ENCODE measurements at places on chromosomes 6 and 20.

DNA sequence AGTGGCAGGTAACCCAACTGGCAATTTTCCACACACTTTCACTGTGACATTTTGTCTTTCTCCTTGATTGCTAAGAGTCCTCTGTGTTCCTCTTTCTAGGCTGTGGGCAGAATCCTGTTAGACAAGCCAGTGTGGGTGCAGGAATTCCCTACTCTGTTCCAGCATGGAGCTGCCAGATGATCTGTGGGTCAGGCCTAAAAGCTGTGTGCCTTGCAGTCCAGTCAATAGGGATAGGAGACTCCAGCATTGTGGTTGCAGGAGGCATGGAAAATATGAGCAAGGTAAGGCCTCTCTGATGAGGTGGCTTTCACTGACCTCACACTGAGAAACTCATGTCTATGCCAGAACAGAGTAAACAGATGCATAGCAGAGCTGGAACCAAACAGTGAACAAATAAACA lies 5.1 kb downstream of the ACAT2 start:
- DNase-seq = no peak

DNA sequence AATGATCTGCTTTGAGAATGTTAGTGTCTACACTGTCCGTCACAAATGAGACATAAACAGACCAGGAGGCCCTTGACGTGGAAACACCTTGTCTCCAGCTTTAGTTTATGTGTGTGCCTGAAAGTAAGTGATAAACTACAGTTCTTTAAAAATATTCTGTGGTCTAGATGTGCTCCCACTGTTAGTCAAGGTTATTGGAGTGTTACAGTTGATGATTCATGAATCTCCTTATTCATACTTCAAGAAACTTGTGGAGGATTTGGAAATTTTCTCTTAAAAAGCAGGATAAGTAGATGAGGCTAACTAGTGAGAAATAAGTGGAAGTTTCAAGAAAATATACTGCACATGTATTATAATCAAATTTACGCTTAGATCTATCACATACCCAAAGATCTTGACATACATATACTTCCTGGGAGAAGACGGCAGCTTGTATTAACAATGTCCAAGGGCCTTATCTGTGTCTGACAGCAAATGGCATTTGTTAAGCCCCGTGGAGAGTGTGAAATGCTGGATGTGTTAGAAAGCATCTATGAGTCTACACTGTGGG lies 90.5 kb upstream of the MBOAT1 start:
- no peak for DNase-seq

- no peak for DNase-seq
These were observed 198.5 kb upstream of the HEY2 start for GRCh38 chr6:125550892-125551291.

GRCh38 chr6:37317312-37318038 lies 36.3 kb upstream of the RNF8 start:
- no peak for DNase-seq

- DNase-seq = no peak
These were observed 25.6 kb downstream of the PRPF6 start for GRCh38 chr20:64006490-64006889.

DNA sequence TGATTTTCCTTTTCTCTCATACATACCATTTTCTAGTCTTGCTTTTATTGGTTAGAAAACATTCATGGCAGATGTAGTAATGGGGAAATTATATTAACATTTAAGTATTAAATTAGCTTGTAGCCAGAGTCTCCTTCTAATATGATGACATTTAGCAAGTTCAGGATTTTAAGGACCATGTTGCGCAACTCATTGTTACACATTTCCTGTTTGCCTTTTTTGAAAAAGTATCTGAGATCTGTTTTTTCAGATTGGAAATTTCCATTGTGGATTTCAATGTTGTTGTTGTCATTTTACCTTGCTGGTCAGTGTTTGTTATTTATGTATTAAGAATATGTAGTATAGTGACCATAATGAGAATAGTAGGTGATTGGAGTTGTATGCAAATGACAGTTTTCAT lies 38.7 kb downstream of the CDKAL1 start:
- no peak for DNase-seq

GRCh38 chr6:63919556-63920110 lies 284.0 kb downstream of the PHF3 start:
- DNase-seq = no peak

DNA sequence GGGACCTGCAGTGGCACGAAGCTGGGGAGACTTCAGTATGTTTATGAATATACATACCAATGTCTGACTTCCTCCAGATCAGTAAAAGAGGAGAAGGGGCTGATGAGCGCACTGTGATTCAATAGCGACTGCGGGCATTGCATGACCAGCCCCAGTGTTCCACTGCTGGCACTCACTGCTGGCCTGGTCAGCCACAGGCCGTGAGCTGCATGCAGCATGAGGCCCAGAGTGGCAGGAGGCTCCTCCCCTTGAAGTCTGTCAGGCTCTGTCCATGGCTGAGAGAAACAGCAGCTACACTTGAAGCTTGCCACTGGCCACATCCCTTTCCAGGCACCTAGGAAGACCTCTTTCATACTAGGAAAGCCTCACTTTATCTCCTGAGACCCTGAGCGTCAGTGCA lies 265.9 kb upstream of the CDYL start:
- DNase-seq = no peak

GRCh38 chr6:165755583-165755982 lies 92.5 kb upstream of the PDE10A start:
- no peak for DNase-seq

DNA sequence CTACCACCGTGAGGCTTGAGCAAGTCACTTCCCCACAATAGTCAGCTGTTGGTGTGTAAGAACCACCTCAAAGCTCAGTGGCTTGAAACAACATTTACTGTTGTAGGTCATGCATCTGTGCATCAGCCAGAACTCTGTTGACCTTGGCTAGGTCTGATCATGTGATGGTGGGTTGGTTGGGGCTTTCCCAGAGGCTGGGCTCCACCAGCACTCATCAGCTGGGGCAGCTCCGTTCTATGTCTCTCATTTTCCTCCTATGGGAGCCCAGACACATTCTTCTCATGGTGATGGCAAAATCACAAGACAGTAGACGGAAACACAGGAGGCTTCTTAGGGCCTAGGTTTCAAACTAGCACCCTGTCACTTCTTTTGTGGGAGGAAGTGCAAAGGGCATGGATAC lies 42.8 kb upstream of the PSMF1 start:
- no peak for DNase-seq

- DNase-seq = no peak
These were observed 25.1 kb downstream of the LOC128125822 start for GRCh38 chr6:63597141-63598048.

DNA sequence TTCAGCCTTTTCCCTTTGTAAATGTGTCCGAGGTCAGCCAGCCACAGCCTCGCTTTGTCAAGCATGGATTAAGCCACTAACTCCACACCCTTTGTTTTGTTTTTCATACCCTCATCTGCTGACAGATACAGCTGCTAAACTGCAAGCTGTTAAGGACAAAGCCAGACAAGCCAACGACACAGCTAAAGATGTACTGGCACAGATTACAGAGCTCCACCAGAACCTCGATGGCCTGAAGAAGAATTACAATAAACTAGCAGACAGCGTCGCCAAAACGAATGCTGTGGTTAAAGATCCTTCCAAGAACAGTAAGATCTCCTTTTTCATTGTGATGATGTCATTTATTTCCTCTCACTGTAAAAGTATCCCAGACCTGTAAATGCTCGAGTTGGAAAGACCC lies 269.3 kb downstream of the ARHGAP18 start:
- no peak for DNase-seq

DNA sequence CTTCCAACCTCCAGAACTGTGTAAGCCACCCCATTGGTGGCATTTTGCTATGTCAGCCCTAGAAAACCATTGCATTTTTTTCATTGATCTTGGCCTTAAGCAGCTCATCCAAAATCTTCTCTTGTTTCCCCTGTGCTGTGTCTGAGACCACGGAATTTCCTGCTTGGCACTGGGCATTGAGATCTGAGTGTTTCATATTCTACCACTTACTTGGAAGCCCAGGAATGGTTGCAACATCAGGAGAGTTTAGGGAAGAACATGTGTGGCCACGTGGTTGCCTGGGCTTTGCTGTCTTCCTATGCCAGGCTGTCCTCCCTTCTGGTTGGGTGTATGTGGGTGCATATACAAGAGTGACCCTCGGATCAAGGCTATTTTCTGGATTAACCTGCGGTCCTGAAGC lies 139.3 kb upstream of the PMEPA1 start:
- no peak for DNase-seq

- DNase-seq = no peak
These were observed 17.1 kb upstream of the MAP1LC3A start for GRCh38 chr20:34541264-34541901.

DNA sequence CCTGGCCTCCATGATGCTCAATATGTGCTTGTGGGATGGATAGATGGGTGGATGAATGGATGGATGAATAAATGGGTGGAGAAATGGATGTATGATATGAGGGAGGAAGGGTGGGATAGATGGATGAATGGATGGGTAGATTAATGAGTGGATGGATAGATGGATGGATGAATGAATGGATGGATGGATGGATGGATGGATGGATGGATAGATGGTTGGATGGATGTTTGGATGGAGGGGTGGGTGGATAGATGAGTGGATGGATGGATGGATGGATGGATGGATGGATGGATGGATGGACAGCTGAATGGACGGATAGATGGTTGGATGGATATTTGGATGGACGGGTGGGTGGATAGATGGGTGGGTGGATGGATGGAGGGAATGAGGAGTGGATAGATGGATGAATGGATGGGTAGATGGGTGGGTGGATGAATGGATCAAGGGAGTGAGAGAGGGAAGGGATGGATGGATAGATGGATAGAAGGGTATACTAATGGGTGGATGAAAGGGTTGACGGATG lies 139.4 kb downstream of the CEBPB start:
- no peak for DNase-seq

- DNase-seq = no peak
These were observed 60.2 kb upstream of the GATA5 start for GRCh38 chr20:62535964-62536363.

DNA sequence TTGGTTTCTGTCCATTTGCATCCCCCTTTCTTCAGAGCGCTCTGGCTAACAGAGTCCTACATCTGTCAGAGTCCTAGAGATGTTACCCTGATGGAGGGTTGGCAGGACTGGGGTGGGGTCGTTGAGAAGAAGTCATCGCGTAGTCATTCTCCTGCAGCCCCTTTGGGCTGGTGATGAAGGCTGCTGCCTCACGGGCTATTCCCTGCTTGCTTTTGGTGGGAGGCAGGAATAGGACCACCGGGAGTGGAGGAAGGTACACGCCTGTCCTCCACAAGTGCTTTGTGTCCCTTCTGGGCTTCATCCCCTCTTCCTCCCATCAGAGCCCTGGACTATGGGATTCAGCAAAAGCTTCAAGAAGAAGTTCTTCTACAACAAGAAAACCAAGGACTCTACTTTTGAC lies 20.9 kb downstream of the CCDC167 start:
- DNase-seq = no peak

GRCh38 chr20:45008521-45009049 lies 42.3 kb downstream of the STK4 start:
- DNase-seq = no peak

DNA sequence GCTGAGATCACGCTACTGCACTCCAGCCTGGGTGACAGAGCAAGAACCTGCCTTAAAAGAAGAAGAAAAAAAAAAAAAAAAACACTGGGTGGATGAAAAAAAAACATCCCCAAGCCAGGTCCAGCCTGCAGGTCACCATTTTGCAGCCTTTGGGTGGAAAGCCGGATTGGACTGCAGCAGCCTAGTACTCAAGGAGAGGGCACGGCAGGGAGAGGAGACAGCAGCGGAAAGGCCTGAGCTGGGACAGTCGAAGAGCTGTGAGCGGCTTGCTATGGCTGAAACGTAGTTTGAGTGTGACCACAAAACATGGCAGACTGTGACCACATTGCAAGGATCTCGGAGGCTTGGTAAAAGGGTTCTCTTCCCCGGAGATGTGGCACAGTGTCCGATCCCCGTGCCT lies 173.0 kb downstream of the NFATC2 start:
- DNase-seq = no peak

DNA sequence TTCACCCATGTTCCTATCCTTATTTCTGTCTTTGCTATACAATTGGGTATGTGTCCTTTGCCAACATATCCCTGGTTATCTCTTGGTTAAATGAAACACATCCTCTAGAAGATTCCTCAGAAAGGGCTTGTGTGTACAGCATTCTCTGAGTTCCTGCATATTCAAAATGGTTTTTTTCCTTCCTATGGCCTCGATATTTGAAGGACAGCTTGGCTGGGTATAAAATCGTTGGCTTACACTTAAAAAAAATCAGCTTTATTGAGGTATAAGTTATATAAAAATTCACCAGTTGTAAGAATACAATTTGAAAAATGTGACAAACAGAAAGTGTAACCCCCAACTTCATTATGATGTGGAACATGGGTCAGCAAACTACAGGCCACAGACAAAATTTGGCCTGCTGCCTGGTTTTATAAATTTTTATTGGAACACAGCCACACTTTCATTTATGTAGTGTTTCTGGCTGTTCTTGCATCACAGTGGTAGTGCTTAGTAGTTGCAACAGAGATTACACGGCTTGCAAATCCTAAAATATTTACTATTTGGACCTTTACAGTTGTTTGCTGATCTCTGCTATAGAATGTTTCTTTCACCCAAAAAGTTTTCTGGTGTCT lies 16.7 kb downstream of the PCMT1 start:
- no peak for DNase-seq

GRCh38 chr6:127784468-127784867 lies 116.4 kb downstream of the THEMIS start:
- DNase-seq = no peak

DNA sequence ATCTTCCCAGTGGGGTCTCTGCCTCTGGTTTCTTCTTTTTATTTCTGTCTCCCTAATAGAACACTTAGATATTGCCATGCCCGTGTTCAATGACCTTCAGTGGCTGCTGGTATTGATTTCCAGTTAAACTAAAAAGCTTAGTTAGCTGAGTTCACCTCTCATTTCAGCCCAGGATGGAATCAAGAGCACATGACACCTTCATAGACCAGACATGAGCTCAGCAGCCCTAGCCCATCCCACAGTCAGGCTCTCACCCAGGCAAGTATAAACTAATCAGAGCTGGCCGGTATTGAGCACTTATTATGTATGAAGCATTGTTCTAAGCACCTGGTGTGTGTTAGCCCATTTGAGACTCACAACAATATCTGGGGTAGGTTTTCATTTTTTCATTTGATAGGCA lies 33.7 kb upstream of the PLEKHG1 start:
- DNase-seq = no peak

DNA sequence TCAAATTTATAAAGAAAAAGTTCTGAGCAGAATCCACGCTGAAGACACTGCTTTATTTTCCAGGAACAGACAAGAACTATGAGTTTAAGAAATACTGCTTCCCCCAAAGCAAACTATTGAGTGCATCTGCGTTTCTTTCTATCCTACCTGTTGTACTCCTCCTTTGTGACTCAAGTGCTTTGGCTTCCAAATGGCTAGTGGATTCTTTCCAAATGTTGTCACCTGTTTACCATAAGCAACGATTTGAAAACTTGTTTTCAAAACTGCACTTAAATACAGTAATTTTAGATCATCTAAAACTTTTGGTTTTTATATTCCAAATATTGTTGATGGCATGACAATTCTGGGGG lies 9.5 kb downstream of the PXDC1 start:
- DNase-seq = no peak

DNA sequence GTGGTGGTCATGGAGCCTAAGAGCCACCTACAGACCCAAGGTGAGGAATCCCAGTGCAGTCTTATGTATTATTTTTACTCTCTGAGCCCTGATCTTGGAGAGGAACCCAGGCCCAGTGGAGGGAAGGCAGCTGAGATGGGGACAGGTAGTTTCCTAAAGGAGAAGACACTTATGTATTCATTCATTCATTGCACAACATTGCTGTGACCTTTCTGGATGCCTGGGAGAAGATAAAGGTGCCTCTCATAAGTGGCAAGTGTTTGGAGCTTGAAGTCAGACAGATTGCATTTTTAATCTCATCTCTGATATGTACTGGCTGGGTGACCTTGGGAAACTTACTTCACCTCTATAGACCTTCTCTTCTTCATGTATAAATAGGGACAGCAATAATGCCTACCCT lies 111.1 kb downstream of the CEBPB start:
- no peak for DNase-seq

Measured in SHP77 treated with DMSO at 0.1 percent for 48 hours (cell line).